Urothelium cell line (cell line): ENCODE measurements at places on chromosomes 2 and 18.

DNA sequence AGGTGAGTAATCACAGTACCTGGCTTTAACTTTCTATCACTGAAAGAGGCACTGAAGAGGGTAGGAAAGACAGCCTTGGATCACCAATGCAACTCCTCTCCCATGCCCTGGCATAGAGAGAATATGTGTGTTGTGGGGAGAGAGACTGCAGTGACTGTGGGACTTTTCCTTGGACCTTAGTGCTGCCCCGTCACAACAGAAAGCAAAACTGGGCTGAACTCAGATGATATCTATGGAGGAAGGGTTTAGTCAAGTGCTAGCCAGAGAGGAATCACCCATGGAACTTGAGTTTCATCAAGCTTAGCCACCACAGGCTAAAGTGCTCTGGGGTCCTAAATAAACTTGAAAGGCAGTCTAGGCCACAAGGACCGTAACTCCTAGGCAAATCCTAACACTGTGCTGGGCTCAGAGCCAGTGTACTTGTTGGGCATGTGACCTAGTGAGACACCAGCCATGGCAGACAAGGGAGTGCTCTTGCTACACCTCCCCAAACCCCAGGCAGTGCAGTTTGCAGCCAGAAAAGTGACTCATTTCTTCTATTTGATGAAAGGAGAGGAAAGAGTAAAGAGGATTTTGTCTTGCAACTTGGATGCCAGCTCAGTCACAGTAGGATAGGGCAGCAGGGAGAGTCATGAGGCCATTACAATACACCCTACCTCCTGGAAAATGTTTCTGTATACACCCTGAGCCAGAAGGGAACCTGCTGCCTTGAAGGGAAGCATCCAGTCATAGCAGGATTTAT, 105.8 kb upstream of the SPOPL start:
- DNase-seq: peak; percentile 43

DNA sequence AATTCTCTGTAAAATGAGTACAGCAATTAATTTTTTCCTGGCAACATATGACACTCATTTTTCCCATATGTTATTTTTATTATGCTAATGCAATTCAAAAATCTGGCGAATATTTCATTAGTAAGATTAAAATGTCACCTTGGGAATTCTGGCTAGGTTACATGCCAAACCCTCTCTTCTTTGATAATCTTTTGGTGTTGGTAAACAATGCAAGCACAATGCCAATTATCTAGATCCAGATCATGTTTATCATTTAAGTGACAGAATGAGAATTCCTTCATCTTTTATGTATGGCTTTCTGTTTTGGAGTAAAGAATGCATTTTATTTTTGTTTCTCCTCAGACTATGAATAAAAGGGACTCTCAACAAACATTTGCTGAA, 33.7 kb downstream of the GPR75 start:
- no peak for DNase-seq

DNA sequence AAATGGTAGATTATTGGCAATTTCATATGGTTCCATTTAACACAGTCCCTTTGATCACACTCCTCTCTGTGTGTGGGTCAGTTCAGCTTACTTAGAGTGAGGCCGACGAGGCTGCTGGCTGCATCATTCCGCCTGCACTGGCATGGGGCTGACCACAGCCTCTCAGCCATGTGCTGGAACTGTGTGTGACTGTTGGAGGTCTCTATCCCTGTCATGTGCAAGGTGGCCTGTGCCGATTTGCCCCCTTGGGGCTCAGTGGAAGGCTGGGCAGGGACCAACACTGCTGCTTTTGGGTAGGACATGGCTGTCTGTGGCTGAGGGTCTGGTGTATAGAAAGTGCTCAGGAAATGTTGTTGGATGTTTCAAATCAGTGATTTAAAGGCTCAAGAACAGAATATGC, 454.0 kb upstream of the HS6ST1 start:
- no peak for DNase-seq

- DNase-seq: no peak
Observed at GRCh38 chr18:23458830-23459529, 5.9 kb downstream of the RIOK3 start.

DNA sequence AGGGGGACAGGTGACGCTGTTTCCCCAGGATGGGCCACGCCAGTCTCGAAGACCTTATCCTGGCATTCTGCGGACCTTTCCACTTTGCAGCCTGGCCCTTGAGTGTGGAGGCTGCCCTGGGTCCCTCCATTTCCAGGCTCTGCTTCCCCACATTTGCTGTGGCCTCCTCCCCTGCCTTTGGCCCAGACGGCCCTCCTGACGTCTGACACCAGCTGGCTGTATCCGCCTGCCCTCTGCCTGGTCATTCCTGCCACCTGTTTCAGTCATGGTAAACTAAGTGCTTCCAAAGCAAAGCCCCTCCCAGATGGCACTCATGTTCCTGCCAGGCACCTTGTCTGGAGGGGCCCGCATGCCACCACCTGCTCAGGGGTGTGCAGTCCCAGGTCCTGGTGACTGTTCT, 95.1 kb downstream of the ASB1 start:
- DNase-seq: no peak

DNA sequence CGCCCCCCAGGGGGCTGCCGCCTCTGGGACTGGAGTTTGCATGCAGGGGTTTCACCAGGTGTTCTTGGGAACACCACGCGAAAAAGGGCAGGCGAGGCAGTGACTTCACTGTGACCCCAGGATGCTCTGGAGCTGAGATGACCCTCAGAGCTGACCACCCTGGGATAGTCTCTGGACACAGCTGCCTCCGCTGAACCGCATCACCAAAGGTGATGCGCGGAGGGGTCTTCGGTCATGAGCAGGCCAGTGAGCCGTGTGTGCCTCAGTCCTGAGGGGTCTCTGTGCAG, 17.5 kb downstream of the GPR35 start:
- DNase-seq: no peak

- DNase-seq: peak; percentile 26
Observed at GRCh38 chr2:81304154-81304830, 999.7 kb upstream of the LRRTM1 start.

GRCh38 chr2:120624738-120625446, 110.8 kb upstream of the GLI2 start:
- DNase-seq: no peak

GRCh38 chr2:64324746-64325410, 129.1 kb upstream of the LGALSL start:
- no peak for DNase-seq

DNA sequence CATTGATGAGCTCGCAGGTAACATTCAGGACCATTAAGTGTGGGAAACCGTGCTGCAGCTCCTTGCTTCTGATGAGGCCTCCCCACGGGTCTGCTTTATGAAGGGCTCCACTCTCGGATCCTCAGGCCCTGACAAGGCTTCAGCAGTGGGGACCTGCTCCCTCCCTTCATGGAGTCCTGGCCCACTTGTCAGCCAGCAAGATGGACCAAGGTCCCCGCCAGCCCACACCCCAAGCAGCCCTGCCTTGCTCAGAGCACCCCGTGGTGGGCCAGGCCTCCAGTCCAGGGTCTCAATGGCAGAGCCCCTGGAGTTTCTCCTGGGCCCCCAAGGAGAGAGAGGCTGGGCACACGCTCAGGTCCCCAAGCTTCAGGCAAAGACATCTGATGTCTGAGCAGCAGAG, 41.5 kb downstream of the CROCC2 start:
- DNase-seq: no peak

DNA sequence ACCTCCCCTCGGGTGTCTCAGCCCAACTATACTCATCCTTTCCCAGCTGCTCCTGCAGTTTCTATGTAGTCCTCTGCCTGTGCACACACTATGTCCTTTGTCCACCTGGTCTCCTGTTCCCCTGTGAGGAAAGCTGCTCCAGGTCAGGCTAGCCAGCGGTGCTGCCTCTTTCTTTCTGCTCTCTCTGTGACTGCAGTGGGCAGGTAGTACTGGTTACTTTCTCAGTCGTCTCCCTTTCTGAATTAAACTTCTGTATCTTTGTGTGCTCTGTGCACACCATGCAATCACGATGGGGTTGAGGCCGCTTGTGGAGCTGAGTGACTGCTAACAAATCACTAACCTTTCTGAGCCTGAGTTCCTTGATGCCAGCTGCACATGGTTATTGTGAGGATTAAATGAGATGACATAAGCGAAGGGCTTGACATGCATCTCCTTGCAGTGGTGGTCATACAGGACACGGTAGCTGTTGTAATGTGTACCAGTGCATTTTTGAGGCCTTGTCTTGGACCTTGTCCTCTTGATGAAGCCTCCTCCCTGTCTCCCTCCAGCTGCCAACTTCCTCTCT, 3.5 kb downstream of the FARP2 start:
- DNase-seq: no peak

DNA sequence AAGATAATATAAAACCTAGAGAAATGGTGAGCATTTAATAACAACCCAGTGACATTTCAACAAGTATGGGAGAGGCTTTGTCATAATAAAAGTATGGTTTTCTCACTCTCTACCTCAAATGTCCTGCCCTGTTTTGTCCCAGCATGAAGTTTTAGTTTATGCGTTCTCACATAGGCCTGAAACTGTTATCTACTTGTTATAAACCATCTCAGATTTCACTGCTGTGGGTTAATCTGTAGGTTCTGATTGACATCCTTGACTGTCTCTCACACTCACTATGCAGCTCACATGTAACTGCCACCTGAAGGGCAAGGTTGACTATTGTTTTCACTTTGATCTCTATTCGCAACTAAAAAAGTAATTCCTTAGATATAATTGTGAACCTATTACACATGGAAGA, 44.9 kb downstream of the ZEB2 start:
- no peak for DNase-seq

DNA sequence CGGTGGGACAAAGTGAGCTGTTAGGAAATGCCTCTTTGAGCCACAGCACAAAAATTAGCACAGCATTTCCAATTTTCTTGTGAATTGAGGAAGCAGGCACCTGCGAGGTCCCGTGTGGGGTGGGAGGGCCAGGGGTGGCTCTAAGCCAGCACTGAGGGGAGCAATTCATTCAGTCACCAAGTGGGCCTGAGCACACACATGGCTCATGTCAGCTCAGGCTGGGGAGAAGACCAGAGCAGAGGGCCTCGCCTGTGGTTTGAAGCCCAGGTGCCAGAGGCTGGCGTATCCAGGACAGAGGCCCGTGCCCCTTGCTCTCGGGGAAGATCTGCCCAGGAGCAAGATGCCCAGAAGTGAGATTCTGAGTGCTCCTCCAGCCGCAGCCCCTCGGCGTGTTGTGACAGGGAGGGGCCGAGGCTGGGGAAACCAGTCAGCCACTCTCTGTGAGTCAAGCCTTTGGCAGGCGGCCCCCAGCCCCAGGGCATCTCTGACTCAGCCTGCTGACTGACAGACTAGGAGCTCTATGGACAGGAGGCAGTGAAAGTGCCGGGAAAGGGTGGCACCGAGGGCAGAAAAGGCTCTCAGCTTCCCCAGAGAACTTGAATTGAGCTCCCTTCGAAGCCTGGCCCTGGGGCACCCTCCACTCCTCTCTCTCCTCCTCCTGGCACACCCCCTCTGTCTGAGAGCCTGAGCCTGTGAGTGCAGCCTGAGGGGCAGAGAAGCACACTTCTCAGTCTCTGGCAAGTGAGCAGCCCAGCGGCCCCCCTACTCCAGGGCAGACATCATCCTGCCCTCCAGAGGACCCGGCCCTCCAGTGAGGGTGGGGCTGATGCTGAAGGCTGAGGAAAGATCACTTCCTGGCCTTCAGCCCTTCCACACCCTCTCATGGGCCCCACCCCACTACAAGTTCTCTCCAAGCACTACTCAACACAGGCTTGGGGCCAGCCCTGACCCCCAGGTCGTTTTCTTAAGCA, 32.3 kb downstream of the CYP26B1 start:
- DNase-seq: peak; percentile 97

DNA sequence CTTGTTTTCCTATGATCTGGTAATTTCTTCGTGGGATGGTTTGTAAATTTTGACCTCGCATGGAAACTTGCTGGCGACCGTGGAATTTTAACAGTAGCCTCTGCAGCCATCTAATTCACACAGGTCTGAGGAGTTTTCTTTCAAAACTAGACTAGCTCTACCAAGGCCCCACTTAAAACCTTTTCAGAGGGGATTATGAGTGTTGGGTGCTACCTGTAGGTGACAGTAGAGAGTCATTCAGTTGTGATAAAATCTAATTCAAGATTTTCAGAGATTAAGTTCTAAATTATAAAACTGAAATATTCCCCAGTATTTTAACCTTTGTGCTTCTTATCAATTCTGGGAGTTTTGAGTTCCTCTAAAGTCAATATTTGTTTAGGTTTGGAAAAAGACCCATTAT, 31.0 kb downstream of the THSD7B start:
- DNase-seq: no peak

DNA sequence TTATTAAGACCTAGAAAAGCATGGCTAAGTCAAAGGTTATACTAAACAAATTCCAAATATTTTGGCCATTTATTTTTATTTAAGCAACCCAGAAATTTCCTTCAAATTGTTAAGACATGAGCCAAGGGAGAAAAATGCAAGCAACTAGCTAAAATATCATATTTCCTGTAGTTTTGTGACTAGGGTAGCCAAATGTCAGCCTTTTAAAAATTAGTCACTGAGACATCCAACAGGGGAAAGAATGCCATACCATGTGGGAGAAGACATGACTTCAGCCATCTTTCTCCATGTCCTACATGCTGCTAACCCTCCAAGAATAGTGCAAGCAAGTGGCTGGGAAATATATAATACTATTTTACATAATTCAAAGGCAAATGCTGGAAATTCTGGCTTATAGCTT, 197.9 kb downstream of the DSEL start:
- DNase-seq: no peak

DNA sequence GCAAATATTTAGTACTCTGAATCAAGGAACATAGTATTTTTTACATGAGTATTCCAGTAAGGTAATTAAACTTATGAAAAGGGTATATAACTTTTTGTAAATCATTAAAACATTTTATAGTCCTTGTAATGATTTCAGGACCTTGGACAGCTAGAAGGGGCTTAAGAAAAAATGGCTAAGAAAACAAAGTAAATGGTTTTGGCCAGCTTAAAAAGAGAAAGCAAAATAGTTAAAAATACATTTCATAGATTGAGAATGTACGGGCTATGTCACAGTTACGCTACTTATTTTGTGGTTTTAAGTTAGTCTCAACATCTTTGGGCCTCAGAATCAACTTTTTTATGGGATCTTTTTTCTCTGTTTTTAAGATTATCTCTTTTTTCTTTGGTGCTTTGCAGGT, 26.7 kb downstream of the POLI start:
- DNase-seq: no peak

DNA sequence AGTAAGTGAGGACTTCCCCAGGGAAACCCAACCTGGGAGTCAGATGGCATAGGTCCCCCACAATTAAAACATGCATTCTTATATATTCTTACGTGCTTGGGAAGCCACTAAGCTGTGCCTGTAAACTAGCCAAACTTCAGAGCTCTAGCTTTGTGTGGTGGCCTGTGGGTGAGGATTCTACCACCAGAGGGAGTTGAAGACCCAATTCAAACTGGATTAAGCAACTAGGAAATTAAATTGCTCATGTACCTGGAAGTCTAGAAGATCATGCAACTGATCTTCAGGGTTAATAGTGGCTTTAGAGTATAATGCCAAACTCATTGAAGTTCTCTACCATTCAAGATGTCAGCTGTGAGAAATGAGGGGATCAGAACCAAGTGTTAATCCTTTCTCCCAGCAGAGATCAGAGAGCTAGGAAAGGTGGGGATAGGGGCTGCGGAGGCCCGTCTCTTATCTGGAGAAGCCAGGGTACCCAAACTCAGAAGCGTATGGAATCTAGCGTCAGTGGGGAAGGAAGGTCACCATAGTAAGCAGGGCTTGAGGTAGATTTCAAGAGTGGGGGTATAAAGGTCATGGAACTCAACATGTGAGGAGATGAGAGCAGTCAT, 53.2 kb upstream of the CCDC85A start:
- DNase-seq: peak; percentile 59

- DNase-seq: no peak
Observed at GRCh38 chr2:84717302-84717701, 163.6 kb downstream of the TRABD2A start.
